Cerebellar nuclear complex (tissue), 1 donor: ENCODE measurements at places on chromosomes 1 and 21.

DNA sequence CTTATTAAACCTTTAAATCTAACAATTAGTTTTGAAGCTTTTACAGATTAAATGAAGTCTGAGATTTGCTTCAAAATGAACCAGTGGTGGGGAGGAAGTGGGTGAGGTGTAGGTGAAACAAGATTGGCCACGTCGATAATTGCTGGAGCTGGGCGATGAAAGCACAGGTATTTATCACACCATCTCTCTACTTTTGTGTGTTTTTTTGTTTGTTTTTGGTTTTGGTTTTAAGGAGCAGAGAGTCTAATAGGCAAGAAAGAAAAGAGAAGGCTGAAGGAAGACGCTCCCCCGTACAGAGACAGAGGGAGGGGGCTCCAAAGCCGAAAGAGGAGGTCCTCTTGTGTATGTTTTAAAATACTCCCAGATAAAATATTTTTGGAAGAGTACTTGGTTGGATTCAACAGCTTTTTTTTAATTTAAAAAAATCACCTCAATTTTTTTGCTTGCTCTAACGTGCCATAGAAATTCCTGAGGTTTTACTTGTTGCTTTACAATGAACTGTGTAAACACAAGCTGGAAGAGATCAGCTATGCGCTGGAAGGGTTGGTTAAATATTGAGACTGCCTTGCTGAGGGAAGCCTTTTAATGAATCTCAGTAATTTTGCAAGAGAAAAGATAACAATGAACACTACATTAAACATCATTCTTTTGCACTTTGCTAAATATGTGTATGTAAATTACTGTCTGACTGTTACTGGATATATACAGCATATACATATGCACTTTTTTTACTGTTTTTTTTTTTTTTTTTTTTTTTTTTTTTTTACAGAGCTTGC lies 6.7 kb upstream of the LGALS8 start:
- DNase-seq, result no peak

DNA sequence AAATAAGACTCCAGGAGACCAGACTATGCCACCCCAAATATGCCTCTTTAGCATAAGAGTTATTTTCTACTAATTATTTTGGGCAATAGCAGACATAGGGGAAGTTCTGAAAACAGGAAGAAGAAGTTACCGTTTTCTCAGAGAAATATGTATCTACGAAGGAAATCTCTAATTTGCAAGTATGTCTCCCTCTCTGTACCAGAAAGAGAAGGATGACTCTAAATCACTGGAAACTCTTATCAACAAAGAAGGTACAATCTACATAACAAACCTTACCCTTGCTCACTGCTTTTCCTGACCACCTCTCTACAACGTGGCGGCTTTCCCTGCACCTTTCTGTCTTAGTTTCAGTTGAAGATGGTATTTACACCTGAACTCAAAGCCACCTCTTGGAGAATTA lies 49.0 kb downstream of the OMA1 start:
- DNase-seq, result no peak

DNA sequence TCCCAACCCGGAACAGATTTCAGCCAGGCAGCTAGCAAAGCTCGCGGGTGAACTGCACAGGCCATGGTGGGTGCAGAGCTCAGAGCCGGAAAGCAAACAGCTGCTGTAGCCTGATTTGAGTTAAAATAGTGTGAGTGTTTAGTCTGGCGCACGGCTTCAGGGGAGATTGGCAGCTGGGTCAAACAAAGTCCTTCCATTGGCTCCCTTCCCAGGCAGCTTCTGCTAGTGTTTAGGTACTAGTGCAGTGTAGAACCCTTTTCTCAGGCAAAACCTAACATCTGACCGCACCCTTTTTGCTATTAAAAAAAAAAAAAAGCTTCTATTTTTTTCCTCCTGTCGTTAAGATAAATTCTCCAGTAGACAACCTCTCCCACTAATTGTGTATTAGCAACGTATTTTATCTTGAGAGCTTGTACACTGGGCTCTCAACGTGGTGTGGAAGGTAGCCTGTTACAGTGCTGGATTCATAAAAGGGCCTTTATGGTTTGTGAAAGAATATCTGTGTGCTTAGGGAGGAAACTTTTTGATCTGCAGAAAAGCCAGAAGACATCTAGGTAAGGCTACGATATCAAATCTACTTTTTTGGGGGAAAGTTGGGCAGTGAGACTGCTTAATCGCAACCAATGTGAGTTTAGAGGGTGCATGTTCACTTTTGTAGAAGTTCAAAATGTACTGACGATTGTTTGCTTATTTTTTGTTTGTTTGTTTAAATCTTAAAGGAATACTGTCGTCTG lies 689.6 kb downstream of the USP25 start:
- no peak for DNase-seq

GRCh38 chr1:181759481-181759880 lies 276.2 kb downstream of the CACNA1E start:
- no peak for DNase-seq

GRCh38 chr1:228182296-228183030 lies 16.9 kb downstream of the IBA57 start:
- no peak for DNase-seq

DNA sequence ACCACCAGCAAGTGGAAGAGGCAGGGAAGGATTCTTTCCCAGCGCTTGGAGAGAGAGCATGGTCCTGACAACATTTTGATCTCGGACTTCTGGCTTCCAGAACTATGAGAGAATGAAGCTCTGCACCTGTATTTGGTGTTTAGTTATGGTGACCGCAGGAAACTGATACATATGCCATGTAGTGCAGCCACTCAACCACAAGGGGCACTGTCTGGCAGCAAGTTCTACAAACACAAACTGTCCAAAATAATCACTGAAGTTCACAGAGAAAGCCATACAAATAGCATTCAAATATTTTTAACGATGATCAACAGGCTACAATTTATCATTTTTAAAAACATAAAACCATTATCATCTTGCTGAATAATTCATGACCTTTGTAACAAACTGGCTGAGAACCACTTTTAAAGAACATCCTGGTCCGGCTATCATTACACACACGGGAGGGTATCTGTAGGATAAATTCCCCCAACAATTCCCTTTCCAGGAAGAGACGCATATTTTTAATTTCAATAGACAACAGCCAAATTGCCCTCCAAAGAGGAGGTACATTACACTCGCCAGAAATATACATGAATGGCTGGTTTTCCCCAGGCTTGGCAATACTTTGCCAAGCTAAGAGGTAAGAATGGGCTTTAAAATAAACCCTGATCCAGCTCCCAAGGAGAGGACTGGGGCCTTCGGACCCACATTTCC lies 9.2 kb upstream of the CBR3 start:
- no peak for DNase-seq

DNA sequence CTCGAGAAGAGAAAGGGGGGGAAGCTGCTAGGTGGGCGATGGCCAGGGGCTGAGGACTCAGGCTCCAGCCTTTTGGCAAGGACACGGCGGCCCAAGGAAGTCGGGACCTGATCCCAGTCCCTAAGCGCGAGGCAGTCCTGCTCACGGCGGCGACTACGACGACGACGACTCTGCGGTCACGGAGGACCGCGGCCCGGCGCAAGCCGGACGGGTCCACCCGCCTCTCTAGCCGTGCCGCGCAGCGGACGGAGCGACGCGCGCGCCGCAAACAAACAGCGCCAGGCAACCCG lies 401 bp downstream of the WNT9A start:
- no peak for DNase-seq

DNA sequence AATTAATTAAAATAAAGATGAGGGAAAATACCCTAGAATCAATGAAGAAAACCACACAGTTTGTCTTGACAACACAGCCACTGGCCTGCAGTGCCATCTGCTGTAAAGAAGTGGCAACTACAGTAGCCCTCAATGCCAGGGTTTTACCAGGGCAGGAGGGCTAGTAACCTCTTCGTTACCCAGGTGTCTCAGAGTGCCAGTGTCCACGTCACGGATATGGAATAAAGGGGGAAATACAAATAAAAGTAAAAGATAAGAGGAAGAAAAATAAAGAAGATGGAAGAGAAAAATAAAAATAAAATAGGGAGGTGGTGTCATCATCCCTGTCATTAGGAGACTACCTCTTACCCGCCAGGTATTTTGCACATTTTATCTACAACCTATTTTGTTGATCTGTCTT lies 14.2 kb upstream of the SLC44A3 start:
- DNase-seq, result peak; percentile 31

DNA sequence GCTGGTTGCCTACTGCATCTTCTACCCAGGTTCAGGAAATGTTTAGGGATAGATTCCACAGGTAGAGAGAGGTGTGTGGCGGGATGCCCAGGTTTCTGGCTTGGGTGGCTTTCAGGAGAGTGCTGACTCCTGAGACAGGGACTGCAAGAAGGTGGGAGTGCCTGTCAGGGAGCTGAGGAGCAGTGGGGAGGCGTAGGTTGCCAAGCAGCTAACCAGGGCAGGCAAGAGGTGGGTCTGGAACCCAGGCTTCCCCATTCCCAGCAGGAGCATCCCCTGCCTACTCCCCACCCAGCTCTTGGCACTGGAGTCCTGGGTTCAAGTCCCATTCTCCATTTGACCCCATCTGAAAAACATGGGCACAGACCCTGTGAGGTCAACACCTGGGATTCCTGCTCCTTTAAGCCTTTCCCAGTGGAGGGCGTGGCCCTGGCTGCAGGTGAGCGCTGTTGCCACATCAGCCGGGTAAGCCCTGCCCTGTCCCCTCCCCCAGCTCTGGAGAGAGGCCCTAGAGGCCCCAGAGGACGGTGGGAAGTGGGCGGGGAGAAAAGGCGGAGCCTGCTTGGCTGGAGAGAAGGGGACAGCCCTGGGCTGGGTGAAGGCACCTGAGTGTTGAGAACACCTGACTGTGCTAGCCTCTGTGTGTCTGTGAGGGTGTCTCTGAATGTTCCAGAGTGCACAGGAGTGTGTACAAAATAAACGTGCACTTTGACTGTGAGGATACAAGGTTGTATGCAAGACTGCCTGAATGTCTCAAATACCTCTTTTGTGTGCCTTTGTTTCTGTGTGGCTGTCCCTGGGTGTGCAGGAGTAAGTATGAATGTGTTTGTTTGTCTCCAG lies 14.0 kb upstream of the SYNC start:
- no peak for DNase-seq

DNA sequence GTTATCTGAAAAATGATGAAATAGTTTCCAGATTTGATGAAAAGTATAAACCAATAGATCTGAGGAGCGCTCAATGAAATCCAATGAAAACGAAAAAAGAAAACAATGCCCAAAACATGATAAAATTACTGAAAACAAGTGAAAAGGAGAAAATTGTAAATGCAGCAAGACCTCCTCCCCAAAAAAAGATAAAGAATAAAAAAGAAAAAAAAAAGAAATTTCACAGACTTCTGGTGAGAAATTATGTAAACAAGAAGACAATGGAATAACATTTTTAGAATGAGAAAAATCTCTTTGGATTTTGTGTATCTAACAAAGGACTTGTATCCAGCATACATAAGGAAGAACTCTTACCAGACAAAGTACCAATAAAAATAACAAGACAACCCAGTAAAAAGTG lies 134.2 kb downstream of the DNAH14 start:
- DNase-seq, result no peak

DNA sequence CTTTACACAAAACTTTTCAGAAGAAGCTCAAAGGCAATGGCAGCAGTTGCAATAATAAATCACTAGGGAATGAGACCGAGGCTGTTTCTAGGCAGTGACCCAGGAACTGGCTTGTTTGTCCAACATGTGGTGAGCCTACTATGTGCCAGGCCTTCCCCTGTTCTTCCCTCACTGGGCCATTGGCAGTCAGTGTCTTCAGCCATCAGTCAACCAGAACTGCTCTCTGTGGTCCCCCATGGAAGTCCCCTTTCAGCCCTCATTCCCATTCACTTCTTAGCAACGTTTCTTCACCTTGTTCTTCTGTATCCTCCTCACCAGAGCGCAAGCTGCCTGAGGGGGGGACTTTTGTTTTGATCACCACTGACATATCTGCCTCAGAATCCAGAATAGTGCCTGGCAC lies 274.1 kb downstream of the RRAGC start:
- no peak for DNase-seq

GRCh38 chr1:232831895-232832294 lies 26.7 kb downstream of the MAP10 start:
- DNase-seq, result no peak

GRCh38 chr1:1677718-1678580 lies 14.6 kb downstream of the SLC35E2B start:
- DNase-seq, result no peak

- no peak for DNase-seq
Measured at GRCh38 chr21:31730712-31731055, 1.2 kb downstream of the SCAF4 start.

- no peak for DNase-seq
Measured at GRCh38 chr1:182459949-182460348, 10.0 kb downstream of the RGSL1 start.

- DNase-seq, result no peak
Measured at GRCh38 chr1:61979729-61980128, 214.9 kb upstream of the L1TD1 start.

DNA sequence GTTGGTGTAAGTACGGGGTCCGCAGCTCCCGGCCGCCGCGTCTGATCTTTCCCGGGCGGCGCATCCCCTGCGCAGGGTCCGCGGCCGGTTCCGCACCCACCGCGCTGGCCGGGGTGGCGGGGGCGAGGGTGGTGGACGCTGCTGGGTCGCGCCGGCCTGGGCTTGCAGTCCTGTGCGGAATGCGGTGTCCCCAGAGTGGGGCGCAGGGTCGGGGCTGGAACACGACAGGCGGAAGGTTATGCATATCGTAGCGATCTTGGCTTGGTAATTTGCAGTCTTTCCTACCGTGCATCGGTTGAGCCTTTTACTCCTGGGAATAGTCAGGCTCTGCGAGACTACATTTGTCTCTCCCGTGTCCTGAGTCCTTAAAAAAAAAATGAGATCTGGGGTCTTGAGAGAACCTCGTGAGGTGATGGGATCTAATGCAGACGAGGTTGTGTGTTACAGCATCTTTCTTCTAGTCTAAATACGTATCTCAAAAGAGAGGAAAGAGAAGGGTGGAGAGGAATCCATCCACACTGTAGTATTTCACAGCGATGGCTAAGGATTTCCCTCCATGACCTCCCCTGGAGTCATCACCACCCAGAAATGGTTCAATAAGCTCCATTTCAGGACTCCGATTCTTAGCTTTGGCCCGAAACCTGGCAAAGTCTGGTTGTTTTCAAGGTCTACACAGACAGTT lies 572 bp downstream of the ATP1B1 start:
- DNase-seq, result no peak

DNA sequence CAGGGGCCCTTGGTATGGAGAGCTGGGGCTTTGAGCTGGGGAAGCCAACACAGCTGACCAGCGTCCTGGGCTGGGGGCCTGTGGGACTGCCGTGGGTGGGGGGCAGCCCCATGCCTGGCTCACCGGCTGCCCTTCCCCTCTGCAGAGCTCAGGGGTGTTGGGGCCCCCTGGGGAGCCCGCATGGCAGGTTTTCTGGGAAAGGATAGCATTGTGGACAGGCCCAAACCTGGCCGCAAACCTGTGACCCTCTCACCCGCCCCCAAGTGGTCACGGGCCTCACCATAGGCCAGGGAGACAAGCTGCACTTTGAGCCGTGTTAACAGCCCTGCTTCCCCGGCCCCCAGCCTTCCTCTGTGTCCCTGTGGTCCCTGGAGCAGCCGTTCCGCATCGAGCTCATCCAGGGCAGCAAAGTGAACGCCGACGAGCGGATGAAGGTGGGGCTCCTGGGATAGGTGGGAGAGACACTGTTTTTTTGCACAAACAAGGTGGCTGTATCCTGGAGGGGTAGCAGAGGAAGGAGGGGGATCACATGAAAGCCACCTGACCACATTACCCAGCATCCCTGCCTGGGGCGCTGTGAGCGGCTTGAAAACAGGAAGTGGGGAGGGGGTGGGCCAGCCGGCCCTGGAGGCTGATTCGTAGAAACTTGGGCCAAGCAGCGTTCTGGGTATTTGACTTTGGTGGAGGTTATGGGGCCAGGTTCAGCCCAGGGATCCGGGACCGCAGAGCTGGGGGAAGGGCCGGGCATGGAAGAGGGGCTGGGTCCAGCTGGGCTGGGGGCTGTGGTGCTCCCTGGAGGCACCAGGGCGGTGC lies 65.9 kb downstream of the PIK3CD start:
- no peak for DNase-seq

- no peak for DNase-seq
Measured at GRCh38 chr1:212045981-212046380, 10.4 kb downstream of the DTL start.
